ENCODE measurements at places on chromosomes 1 and 21.

GRCh38 chr1:42419126-42419821 lies 36.5 kb downstream of the ZMYND12 start:
- DNase-seq = no peak

- no peak for DNase-seq
These were observed 272.6 kb upstream of the SGIP1 start for GRCh38 chr1:66261364-66261763.

- DNase-seq = no peak
These were observed 34.6 kb upstream of the ZNF281 start for GRCh38 chr1:200444478-200444877.

GRCh38 chr1:240712014-240712731 lies 100.2 kb upstream of the GREM2 start:
- no peak for DNase-seq

DNA sequence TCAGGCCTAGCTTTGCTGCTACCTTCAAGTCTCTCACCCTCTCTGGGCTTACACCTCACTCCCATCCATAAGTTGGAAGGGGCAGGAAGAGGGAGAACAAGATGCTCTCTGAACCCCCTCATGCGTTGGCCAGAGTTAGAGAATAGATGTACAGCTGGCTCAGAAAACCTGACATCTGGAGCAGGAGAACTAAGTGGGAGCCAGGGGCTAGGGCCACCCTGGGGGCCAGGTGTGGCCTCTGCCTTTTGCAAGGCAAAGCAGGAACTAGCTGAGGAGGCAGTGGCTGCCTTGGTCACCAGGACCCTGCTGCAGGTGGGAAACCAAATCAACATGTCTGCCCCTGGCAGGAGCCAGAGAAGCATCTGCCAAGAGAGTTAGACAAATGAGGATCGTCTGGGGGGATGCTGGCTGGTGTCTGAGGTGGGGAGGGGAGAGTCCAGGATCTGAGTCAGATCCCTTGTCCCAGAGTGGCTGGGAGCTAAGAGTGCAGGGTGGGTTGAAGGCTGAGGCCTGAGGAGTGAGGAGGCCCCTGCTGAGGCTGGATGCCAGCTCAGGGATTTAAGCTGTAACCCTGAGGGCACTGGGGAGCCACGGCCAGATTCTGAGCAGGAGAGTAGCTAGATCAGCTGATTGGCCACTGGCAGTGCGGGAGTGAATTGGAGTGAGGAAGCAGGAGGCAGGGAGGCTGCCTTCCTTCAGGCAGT lies 115.0 kb downstream of the EPHB2 start:
- DNase-seq = no peak

DNA sequence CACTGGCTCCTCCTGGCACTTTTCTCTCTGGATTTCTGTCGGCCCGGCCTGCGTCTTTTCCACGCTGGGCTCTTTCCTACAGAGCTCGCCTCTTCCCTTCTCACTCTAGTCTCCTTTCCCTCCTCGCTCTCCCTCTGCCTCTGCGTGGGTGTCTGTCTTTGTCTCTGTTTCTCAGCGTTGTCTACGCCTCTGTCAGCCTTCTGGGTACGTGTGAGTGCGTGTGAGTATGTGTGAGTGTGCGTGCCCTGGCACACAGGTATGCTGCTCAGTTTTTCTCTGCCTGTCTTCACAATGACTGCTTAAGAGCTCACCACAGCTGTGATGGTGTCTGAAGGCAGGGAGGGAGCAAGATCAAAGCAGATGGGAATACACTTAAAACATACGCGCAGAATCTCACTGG lies 77.7 kb downstream of the KIRREL1 start:
- DNase-seq = no peak

DNA sequence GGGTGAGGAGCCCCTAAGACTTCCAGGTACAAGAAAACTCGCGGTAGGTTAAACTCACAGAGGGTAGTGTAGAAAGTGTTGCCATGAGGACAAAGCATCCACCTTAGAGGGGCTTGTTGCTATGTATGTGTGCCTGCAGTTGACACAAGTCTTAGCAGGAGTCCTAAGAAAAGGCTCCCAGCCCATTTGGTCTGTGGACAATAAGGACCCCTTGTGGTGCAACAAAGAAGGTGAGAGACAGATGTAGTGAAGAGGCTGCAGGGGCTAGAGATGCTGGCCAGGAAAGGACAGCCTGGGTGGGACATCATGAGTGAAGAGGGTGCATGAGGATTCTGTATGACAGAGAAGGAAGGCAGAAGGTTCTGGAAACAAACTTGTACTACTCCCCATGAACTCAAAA lies 36.3 kb upstream of the IL10 start:
- no peak for DNase-seq

GRCh38 chr21:26849428-26850115 lies 4.4 kb upstream of the ADAMTS1 start:
- DNase-seq = peak; percentile 67

DNA sequence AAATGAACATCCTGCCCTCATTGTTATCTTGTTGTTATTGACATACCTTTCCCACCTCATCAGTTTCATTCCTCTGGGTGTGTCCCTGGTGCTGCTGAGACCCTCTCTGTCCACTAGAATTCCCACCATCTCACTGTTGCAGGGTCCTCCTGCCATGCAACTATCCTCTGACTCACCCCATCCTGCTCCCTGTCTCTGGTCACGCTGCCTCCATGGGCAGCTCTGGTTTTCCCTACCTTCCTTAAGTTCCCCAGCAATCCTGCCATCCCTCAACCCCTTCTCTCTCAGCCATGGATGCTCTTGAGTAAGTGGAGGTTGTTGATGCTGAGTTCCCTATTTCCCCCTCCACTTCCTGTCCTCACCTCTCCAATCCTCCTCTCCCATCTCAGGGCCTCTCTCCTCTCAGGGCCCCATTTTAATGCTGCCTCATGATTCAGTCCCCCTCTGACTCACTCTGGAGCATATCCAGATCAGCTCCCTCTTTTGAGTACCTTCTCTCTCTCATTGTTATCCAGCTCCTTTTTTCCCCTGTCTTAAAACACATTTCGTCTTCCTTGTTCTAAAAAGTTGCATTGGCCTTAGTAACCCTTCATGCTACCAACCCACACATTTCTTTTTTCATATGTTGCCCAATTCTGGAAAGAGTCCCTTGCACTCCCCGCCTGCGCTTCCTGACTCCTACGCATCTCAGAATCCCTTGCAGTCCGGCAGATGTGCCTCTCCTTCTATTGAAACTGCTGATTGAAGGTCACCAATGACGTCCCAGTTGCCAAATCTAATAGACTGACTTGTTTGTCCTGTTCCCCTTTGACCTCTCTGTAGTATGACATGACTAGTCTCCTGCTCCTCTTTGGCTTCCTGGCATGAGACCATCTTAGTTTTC lies 92.0 kb downstream of the CNIH3 start:
- no peak for DNase-seq

DNA sequence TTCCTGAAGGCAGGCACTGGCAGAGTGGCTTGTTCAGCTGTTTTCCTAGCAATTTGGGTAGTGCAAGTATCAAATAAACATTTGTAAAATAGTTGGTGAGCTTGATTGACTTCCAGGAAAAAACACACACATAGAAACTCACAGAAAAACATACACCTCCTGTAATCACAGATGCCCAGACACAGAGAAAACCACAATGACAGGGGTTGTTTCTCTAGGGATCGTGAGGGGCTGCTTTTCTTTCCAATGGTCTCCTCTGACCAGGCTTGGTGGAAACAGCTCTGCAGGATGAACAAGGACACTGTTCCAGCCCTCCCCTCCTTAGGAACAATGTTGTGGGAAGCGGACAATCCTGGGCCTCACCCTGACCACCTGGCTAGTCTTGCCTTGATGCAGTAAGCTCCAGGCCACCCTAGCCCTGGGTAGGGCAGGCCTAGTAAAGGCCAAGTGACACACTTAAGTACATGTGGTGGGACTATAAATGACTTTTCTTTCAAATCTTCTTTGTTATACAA lies 142.5 kb upstream of the HMGB4 start:
- no peak for DNase-seq

GRCh38 chr1:165928075-165928731 lies 100.8 kb downstream of the UCK2 start:
- peak; percentile 61 for DNase-seq

DNA sequence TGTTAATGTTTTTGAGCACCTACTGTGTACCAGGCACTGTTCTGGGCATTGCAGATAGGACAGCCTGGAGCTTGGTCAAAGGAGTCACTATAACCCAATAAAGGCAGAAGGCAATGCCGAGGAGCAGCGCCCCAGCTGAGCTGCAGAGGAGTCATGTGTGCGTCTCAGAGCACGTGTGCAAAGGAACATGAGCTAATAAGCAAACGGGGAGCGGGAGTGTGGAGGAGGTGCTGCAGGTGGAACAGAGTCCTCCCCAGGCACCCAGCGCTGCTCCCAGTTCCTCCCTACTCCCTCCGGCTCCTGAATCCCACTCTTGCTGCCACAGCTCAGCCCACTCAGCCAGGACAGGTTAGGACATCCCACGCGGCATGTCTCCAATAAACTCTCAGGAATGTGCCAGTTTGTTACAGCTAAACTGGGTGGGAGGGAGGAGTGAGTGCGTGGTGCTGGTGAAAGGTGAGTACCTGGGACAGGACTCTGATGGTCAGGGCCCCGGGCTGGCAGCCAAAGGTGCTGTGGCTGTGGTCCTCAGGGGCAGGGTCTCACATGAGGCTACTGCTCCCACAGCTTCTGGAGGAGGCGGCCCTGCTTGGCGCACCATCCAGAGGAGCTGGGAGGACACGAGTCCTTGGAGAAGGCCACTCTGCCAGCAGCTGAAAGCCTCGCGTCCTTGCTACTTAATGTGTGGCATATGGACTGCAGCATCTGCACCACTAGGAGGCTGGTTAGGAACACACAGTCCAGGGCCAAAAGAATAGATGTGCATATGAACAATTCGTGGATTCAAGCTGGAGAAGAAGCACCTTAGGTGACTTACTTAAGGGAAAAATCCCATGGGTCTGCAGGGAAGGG lies 52.3 kb downstream of the GRIK3 start:
- DNase-seq = no peak

DNA sequence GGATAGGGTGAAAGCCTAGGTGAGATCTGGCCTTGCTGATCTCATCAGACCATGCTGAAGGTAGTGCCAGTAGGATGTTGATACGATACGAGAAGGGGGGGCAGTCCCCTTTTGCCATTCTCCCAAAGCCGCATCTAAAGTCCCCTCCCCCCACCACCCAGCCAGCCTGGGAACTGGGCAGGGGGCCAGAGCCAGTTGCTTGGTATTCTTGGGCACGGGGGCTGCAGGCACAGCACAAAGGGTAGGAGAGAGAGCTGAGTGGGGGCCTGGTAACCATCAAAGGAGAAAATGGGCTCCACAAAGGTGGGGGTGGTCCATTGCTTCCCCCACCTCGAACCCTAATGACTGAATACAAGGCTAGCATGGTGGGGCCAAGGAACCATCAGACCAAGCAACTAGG lies 5.4 kb downstream of the PEA15 start:
- no peak for DNase-seq

DNA sequence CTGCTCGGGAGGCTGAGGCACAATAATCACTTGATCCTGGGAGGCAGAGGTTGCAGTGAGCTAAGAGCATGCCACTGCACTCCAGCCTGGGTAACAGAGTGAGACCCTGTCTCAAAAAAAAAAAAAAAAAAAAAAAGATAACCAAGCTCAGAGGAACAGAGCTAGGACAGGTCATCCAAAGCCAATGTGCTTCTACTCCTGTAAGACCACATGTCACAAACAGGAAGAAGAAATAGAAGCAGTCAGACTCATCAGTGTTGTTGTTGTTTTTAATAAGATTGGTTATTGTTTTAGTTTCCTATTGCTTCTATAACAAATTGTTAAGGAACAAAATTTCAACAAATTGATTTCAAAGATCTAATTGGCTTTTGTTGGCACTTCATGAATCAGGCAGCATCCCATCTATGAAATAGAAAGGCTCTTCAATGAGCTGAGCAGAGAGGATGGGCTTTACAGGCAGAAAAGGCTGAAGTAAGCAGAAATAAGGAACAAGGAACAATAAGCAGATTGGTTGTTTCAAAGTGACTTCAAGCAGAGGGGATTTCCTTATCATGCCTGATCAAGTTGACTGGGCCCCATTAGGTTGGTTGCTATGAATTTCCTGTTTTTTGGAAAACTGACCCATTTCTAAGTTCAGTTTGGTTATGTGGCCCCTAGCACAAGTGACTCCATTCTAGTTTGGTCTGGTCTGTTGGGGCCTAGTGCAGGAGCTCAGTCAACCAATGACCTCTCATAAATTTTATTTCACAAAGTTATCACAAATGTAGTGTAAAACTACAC lies 6.0 kb upstream of the AKNAD1 start:
- no peak for DNase-seq

DNA sequence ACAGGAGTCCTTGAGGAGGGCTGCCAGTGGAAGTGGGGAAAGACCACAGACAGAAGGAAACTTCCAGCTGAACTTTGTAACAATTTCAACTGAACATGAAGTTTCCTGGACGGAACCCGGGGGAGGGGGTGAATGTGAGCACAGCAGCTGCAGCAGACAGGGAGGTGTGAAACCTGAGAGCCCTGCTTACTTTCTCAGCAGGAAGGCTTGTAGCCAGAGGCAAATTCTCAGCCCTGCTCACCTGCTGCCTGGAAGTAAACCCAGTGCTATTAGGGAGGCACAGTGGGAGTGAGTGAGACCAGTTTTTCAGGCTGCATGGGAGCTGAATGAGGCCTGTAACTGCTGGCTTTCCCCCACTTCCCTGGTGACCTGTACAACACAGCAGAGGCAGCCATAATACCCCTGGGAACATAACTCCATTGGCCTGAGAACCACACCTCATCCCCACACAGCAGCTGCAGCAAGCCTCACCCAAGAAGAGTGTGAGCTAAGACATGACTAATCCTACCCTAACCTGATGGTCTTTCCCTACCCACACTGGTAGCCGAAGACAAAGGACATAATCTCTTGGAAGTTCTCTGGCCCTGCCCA lies 9.6 kb upstream of the SPRR2F start:
- DNase-seq = no peak

GRCh38 chr1:219220945-219221344 lies 47.3 kb downstream of the LYPLAL1 start:
- no peak for DNase-seq

DNA sequence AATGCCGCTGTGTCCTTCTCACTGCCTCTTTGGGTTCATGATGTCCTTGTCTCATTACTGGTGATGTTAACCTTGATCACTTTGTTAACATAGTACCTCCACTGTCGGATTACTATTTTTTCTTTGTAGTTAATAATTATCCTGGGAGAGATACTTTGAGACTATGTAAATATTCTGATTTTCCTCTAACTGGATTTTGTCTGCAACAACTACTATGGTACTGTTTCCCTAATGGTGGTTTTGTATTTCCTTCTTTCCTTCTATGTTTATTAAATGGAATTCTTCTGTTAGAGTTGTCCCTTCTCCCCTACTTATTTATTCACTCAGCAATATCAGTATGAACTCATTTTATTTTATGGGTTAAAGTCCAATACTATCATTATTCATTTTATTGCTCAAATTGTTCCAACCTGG lies 4.2 kb downstream of the TOR1AIP2 start:
- no peak for DNase-seq

Data from dermis microvascular lymphatic vessel endothelial cell (primary cell).